ENCODE measurements at places on chromosomes 2 and 18.

GRCh38 chr2:67036444-67036843 is 360.7 kb upstream of the ETAA1 start:
- DNase-seq = no peak

- DNase-seq = no peak
These were observed 57.7 kb downstream of the MYT1L start for GRCh38 chr2:2273421-2273820.

DNA sequence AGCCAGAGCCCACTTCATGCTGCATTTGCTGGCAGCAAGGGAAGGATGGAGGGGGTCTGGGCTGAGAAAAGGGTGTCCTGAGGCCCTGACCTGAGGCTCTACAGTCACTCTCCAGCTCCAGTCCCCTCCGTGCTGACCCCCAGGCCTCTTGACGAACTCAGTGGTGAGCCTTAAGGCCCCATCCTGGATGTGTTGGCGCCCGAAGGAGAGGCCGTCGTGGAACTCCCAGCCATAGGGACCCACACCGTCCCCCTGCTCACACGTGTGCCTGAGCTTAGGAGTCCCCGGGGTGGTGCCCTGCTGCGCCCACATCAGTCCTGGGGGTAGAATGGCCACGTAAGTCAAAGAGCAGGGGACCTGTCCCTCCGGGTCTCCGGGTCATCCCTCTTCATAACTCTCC is 776 bp downstream of the MOGS start:
- DNase-seq = no peak

- no peak for DNase-seq
These were observed 63.5 kb downstream of the RTTN start for GRCh38 chr18:70142001-70142400.

DNA sequence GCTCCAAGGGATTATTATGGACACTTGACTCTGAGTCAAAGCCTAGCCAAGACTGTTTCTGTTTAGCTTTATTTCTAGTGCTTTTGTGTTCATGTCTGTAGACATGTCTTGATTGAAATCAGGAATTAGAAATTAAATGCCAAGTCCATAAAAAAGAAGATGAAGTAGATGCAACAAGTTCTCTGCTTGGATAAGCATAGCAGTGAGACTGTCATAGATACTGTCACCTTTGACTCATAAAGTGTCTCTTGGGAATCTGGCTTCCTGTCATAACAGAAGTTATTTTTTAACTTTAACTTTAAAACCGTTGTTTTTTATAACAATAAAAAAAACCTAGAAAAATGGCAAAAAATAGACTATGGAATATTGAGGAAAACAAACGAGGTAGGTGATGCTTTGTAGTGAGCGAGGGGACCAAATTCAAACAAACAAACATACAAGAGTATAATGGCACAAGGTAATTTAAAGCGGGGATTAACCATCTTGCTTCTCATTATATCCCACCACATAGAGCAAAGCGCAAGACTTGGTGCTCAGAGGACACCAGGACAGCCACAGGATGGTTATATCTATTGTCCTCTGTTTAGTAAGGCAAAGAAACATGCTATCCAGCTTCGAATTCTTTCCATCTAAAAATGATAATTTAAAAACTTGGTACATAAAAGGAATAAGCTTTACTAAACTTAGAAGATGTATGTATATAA is 64.6 kb downstream of the CD226 start:
- no peak for DNase-seq

GRCh38 chr2:71886241-71886640 is 261.4 kb downstream of the CYP26B1 start:
- DNase-seq = no peak

Data from fibroblast of skin of abdomen (primary cell).